ENCODE measurements at places on chromosomes 4 and X.
A peak's percentile ranks its signal among the peaks of the same experiment; 100 is the strongest.

GRCh38 chr4:13647031-13647430, 19.5 kb upstream of the BOD1L1 start:
- no peak for DNase-seq

DNA sequence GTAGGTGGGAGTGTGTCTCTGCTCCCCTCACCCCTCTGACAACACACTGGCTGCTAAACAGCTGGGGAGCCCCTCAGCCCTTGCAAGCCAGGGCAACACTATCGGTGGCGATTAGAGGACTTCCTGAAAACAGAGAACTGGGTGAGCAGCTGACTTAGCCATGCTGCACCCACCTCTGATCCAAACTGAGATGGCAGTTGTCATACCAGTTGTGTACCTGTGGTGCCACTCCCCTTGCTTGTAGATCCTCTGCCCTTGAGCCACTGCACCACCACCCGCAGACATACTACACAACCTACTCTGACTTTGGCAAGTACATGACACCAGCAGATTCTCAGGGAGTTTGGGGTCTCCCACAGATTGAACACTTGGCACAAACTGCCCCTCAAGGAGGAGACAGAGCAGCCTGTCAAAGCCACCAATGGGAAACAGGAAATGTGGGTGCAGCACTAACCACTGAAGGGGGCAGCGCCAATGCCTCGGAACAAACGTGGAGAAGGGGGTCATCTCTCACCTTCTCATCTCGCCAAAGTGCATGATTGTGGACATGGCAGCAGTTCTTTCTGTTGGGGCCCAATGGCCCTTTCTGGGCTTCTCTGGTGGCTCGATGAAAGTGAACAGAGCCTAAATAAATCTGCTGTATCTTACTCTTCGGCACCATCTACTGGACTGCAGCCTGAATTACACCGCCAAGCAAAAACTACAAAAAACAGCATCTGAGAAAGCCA, 119.8 kb downstream of the NEK1 start:
- peak; percentile 10 for DNase-seq

- DNase-seq = no peak
Measured at GRCh38 chr4:385934-386707, 48.5 kb downstream of the ZNF141 start.

GRCh38 chrX:68941385-68941952, 112.6 kb downstream of the EFNB1 start:
- no peak for DNase-seq

GRCh38 chrX:135688137-135688536, 25.3 kb upstream of the CT45A1 start:
- no peak for DNase-seq

GRCh38 chrX:55161581-55161980, 58.6 kb upstream of the PAGE5 start:
- no peak for DNase-seq

DNA sequence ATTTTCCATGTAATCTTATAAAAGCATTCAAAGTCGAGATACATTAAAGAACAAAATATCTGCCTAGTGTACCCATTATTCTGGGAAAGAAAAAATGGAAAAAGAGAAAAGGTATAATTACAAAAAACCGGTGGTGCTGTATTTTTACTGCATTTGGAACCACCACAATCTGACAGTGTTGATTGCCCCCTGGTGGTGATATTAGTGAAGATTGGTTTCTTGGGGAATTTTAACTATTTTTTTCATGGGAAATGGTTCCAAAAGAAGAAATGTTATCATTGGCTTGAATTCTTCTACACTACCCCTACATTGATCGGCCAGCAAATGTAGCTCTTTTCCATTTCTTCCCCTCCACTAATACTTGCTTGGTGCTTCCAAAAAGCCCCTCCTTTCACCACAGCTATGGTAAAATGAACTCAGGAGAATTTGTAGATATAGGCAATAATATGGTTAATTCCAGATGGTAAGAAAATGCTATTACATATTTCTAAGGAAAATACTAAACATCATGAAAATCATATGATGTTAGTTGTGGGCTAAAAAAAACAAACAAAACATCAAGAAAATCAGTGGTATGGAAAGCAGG, 50.0 kb downstream of the COX18 start:
- peak; percentile 30 for DNase-seq

DNA sequence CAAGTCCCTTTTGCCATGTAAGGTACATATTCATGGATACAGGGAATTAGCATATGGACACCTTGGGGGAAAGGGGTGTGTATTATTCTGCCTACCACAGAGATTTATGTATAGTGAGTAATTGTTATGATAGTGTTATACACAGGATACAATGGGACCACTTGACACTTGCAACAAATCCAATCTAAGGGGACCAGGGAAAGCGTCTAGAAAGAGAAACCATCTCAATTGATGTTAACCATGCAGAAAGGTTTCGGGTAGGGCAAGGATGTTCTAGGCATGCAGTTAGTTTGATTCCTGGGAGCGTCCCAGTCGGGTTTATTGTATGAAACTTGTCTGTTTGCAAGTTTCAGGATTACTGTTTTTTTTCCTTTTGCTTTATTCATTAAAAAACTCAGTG, 34.2 kb downstream of the MMRN1 start:
- no peak for DNase-seq

- DNase-seq = no peak
Measured at GRCh38 chr4:159098482-159099127, 4.3 kb upstream of the RAPGEF2 start.

DNA sequence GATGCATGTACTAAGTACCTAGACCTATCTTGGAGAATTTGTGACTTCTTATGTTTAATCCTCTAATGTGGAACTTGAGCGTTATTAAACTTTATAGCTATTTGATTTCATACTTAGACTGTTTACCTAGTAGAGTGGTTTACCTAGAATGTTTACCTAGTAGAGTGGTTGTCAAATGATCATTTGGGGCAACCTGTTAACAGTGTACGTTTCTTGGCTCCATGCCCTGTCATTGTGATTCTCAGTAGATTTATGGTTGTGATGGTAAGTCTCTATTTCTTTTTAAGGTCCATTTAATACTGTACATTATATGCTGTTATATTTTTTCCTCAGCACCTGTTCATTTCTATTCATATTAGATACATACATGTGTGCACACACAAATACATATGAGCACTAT, 233.0 kb upstream of the MAD2L1 start:
- DNase-seq = no peak

DNA sequence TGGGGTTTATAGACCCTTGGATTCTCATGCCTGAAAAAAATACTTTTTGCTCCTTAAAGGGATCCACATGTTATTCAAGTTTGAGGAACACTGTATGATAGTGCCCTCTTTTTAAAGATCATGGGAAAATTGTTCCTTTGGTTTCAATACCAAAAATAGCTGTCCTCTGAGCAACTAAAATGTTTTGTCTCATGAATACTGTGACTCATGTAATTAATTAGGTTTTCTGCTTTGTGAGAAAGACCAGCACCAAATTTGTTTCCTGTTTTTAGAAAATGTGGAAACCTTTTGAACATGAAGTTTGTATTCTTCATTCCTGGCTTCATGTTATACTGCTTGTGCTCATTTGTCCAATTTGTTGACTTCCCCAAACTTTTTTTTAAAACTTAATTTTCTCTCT, 127.6 kb upstream of the SH3RF1 start:
- no peak for DNase-seq

- DNase-seq = no peak
Measured at GRCh38 chr4:87698394-87698793, 48.3 kb downstream of the DMP1 start.

DNA sequence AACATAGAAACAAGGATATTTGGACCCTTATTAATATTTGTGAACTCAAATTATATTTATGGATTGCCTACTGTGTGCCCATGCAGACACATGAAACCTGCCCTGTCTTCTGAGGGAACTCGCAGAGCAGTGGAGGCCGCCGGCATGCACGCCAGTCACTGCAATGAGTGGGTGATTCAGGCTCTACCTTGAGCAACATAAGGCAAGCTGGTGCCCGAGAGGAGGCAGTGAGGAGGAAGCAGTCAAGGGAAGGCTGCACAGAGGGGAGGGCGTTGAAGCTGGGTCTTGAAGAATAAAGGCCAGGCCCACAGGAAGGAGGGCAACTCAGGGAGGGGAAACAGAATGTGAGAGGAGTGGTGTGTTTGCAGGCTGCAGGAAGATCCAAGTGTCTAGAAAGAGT, 52.8 kb downstream of the PPEF2 start:
- DNase-seq = no peak

DNA sequence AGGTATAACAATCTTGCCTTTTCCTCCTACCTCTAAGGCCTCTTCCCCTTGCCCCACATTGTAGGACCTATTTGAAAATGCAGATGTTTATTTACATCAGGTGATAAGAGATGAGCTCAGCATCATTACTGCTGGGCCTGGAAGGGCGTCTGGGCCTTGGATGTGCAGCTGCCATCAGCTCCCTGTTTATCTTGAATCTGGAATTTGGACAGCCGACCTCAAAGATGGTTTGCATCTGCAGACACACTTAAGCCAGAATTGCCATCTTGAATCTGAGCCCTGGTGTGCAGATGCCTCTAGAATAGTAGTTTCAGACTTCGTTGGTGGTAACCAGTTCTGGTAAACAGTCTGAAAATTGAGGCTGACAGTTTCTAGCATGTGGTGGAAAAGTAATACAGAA, 59.0 kb downstream of the FAM193A start:
- no peak for DNase-seq

- DNase-seq = no peak
Measured at GRCh38 chr4:107219681-107220080, 183.6 kb upstream of the DKK2 start.

DNA sequence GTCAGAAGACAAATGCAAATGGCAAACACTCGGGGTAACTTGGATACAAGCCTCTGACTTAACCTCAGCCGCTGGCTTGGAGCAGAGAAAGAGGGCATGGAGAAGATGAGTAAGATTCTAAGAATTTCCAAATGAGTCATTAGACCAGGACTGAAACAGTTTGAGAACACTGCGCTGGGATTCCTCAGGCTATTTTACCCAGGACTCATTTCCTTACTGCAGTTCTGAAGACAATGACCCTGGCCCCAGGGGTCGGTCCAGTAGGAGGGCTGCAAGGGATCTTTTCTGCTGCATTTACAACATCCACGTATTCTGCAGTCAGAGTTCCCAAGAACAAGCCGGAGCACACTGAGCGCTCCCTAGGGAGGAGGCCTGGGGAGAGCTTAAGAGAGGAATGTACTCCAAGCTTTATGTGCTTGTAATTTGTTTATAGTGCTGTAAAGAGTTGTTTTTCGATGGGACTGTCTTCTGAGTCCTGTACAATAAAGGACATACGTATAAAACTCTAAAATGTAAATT, 27.3 kb upstream of the SORBS2 start:
- peak; percentile 95 for DNase-seq

DNA sequence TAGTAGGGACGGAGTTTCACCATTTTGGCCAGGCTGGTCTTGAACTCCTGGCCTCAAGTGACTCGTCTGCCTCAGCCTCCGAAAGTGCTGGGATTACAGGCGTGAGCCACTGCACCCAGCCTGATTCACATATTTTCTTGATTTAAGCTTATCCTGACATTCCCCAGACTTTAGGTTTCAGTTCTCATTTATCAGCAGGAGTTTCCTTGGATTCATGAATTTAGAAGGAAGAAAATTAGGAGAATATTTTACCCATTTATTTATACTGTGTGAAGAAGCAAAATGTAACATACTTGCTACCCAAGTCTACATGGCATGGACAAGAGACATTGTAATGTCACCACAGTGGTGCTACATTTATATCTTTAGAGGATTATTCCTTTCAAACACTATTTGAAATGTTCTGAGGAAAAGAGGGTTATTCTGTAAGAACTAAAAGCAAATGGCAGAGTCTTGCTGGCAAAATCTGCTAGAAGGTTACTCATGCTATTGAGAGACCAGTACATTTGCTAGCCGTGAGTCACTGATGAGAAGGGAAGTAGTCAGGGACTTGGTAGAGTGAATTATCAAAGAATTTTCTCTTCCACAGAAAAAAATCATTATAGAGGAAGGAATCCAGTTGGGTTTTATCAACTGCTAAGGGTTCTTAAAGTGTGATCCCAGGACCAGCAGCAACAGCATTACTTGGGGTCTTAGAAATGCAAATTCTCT, 26.1 kb upstream of the CFAP299 start:
- peak; percentile 72 for DNase-seq

DNA sequence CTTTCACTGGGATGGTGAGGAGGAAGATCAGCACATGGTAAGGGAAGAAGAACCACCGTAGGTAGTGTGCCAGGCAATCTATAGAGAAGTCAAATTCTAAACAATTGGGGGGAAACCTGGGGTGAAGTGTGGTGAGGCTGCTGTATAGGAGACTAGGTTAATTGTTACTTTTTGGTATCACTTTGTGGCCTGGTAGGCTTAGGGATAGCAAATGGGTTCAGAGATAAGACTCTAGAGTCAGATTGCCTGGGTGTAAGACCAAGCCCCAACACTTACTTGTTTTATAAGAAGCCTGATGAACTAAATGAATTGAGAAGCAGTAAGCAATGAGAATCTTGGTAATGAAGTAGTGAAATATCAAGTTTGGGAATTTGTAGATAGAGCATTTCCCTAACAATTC, 8.7 kb downstream of the SMAD1 start:
- DNase-seq = no peak

DNA sequence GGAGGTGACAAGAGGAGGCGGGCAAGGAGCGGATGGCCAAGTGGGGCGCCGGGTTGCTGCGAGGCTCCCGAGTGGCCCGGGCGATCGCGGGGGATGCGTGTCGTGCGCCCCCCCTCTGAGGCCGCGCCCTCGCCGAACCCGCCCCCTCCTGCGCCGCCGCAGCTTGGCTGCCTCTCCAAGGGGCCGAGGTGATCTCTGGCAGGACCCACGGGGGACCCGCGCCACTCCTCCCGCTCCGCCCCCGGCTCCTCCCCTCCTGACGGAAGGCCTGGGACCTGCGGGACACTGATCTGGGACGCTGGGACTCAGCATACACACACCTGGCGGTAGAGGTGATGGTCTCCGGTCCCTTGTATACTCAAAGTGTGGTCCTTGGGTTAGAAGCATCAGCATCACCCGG, 21.9 kb upstream of the FAM47C start:
- no peak for DNase-seq

DNA sequence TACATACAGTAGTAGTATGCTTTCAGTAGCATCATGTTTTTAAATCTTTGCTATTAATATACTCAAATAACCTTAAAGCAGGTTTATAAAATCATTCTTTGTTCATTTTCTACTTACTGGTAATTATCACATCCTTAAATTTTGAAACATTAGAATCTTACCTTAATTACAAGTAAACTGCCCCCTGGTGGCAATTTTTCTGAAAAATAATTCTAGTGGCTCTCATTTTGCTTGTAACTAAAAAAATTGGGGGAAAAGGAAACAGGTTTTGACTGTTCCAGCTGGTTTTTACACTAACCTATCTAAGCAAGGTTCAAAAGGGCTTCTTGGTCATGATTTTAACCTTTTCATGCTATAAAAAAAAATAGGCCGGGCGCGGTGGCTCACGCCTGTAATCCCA, 18.5 kb upstream of the DCAF4L1 start:
- DNase-seq = no peak

GRCh38 chr4:8205241-8205707, 6.2 kb downstream of the SH3TC1 start:
- DNase-seq = no peak

DNA sequence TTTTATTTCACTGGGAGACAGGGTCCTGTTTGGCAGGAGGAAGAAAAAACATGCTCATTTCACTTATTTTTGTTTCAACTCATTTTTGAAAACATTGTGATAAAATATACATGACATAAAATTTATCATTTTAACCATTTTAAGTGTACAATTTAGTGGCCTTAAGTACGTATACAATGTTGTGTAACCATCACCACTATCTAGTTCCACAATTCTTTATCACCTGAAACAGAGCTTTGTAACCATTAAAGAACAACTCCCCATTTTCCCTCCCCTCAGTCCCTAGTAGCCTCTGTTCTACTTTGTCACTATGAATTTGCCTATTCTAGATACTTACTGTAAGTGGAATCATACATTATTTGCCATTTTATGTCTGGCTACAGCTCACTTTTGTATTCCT, 143.8 kb downstream of the GPAT3 start:
- DNase-seq = no peak
